Spleen (tissue), 13 donors: ENCODE measurements at places on chromosomes 7 and 10. TPM values are rescaled to one million over a fixed set of nuclear protein-coding genes. Genes with fewer than 3 reads are reported as not detected.

Gene LRIT1
- not detected for total RNA-seq

Gene CYP26C1
- total RNA-seq, result 0.51 TPM

Gene PTER
- total RNA-seq, result 19.0 TPM

Gene ZNF117
- total RNA-seq, result 19.6 TPM

Gene HTR7
- total RNA-seq, result 0.92 TPM

Gene ITIH5
- total RNA-seq, result 2.3 TPM

Gene GBX1
- total RNA-seq, result not detected

Gene POMZP3
- total RNA-seq, result 10.6 TPM

Gene ZNF853
- total RNA-seq, result 4.4 TPM

Gene FAM131B
- 0.74 TPM for total RNA-seq

Gene PRF1
- total RNA-seq, result 79.6 TPM
